ENCODE measurements at places on chromosomes 4 and X. TPM values are rescaled to one million over a fixed set of nuclear protein-coding genes. Genes with fewer than 3 reads are reported as not detected.

CXorf49 gene
- not detected for total RNA-seq

PAGE2B gene
- not detected for total RNA-seq

AWAT2 gene
- total RNA-seq = 0.21 TPM

GAB1 gene
- 41.8 TPM for total RNA-seq

DAPP1 gene
- not detected for total RNA-seq

ATOH1 gene
- total RNA-seq = not detected

COX18 gene
- total RNA-seq = 13.0 TPM

GPRIN3 gene
- 2.2 TPM for total RNA-seq

GRIA3 gene
- total RNA-seq = not detected

C4orf36 gene
- total RNA-seq = not detected

ZXDA gene
- 5.4 TPM for total RNA-seq

NPNT gene
- total RNA-seq = not detected

LAS1L gene
- 39.6 TPM for total RNA-seq

CCKAR gene
- not detected for total RNA-seq

MAGEA12 gene
- total RNA-seq = not detected

GPR119 gene
- total RNA-seq = not detected

ARX gene
- total RNA-seq = not detected

PLAC8 gene
- total RNA-seq = 12.1 TPM

KLHL4 gene
- total RNA-seq = 19.3 TPM

Measured in endothelial cell of umbilical vein (primary cell).